Activated CD4-positive, alpha-beta T cell treated with anti-CD3 and anti-CD28 coated beads for 48 hours (primary cell): ENCODE measurements at places on chromosomes 1 and 21.

- DNase-seq, result no peak
Measured at GRCh38 chr1:85572574-85572973, 8.0 kb upstream of the CCN1 start.

- no peak for DNase-seq
Measured at GRCh38 chr1:5225707-5226704, 571.6 kb downstream of the AJAP1 start.

DNA sequence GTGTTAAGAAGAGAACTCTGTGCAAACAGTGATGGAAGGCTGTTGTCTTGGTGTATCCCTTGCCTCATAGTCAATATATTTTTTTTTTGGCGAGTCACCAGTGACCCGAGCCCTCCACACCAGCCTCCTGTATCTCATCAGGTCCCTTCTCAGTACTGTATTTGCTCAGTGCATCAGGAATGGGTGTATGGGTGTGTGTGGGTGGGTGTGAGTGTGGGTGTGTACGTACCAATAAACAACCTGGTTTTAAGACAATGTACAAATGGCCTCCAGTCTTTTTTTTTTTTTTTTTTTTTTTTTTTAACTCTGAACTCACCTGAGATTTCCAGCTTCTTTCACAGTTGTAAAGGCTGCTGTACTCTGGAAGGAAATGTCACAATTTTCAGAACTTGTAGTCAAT is 7.3 kb downstream of the MYOG start:
- no peak for DNase-seq

GRCh38 chr1:224407571-224408293 is 26.9 kb downstream of the WDR26 start:
- no peak for DNase-seq

DNA sequence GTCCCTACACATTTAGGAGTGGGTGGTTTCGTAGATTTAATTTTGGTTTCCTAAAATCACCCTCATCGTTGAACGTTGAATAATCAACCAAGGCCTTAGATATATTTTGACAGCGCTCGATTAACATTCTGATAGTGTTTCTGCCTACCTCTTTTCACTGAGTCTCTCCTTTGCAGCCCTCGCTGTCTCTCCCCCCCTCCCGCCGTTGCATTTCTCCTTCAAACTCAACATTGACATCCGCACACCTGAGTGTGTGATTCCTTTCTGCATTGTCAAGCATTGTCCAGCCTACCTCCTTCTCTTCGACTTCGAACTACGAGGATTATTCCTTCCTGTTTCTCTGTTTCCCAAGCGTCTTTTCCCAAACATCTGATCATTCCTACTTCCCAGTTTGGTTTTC is 1.8 kb upstream of the ADAMTS1 start:
- no peak for DNase-seq

GRCh38 chr1:232274236-232274855 is 355.6 kb downstream of the SIPA1L2 start:
- no peak for DNase-seq

GRCh38 chr1:192235127-192235526 is 76.9 kb downstream of the RGS18 start:
- DNase-seq, result no peak

GRCh38 chr1:13682444-13682843 is 17.5 kb upstream of the PRDM2 start:
- no peak for DNase-seq

GRCh38 chr1:24303600-24303999 is 15.6 kb upstream of the GRHL3 start:
- DNase-seq, result no peak

DNA sequence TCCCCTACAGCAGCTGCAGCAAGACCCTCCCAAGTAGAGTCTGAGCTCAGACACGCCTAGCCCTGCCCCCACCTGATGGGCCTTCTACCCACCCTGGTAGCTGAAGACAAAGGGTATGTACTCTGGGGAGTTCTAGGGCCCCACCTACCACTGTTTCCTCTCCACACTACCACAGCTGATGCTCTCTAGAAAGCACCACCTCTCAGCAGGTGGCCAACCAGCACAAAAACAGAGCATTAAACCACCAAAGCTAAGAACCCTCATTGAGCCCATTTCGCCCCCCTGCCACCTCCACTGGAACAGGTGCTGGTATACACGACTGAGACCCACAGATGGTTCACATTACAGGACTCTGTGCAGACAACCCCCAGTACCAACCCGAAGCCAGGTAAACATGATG is 258.9 kb downstream of the SETD4 start:
- no peak for DNase-seq

DNA sequence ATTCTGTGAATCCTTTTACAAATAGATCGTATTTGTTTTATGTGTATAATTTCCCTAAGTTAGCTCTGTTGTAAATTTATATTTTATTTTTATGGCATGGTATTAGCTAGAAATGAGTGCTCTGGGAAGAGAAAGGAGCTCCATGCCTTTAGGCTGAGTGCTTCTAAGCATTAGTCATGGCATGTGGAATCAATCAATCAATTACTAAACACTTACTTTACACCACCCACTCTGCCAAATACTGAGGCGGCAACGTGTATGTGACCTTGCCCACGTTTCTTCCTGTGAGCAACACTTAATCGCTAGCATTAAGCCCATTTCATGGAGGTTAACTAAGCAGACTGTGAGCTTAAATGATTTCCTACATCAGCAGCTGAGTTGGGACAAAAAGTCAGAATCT is 7.2 kb upstream of the BECN2 start:
- no peak for DNase-seq

GRCh38 chr1:54095546-54096226 is 42.3 kb downstream of the TCEANC2 start:
- DNase-seq, result no peak

- DNase-seq, result no peak
Measured at GRCh38 chr1:230661976-230662375, 19.7 kb downstream of the COG2 start.

DNA sequence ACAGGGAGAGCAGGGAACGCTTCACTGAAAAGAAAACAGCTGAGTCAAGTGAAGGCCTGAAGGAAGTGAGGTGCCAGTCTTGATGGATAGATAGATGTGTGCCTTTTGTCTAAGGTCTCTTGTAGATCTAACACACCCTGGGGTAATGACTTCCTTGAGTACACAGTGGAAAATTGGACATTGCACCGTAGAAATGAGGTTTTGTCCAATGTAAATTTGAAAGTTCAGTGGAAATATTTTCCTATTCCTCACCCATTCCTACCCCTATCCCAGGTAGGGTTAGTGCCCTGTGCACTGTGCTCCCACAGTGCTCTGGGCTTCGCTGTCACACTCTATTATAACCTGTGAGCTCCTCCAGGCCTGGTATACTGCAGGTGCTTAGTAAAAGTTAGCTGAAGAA is 24.3 kb downstream of the ZMYND12 start:
- DNase-seq, result no peak

DNA sequence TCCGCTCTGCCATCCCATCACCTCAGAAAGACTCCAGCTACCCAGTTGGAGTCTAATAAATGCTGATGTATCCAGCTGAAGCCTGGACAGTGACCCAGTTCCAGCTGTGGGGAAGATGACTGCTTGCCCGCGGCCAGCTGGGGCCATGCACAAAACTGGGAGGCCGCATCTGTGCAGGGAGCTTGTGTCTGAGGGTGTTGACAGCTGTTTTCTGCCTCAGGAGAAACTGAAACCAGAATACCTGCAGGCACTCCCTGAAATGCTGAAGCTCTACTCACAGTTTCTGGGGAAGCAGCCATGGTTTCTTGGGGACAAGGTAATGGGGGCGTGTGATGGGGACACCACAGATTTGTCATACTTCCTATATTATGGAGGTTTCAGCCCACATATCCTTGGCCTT is 3.2 kb downstream of the GSTM2 start:
- DNase-seq, result no peak

DNA sequence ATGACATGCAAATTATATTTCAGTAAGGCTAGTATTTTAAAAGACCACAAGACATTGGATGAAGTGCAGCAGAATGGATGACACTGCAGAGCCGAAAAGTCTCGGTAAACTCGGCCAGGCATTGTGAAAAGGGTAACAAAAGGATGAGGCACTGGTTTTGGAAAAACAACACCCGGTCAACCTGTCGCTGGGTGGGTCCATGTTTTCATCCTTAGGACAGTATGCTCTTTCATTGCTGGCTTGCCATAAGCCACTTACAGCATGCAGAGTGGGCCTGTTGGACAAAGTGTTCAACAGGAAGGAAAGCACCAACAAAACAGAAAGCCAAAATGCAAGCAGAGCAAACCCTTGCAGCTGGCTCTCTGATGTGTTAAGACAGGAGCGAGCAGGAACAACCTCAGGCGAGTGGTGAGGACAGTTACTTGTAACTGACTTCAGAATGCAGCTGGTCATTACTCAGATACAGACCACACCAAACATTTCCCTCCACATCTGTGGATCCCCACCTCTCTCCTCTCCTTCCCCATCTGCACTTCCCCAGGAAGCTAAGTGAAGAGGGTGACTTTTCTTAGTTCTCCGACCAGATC is 2.9 kb upstream of the RCAN1 start:
- DNase-seq, result no peak

DNA sequence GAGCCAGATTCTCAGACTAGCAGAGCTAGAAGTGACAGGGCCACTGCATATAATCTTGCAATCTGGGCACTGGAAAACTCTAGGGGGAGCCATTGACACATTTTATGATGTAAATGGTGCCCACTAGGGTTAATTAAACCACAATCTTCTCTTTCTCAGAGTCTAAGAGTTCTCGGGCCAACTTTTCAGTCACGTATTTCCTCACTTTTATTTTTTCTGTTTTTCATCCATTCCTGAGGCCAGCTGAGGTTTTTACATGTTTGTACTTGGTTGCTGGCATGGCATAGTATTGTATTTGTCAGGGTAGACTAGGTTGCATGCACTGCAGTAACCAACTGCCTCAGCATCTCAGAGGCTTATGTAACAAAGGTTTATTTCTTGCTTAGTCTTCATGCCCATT is 138.2 kb downstream of the ZNF326 start:
- DNase-seq, result no peak

DNA sequence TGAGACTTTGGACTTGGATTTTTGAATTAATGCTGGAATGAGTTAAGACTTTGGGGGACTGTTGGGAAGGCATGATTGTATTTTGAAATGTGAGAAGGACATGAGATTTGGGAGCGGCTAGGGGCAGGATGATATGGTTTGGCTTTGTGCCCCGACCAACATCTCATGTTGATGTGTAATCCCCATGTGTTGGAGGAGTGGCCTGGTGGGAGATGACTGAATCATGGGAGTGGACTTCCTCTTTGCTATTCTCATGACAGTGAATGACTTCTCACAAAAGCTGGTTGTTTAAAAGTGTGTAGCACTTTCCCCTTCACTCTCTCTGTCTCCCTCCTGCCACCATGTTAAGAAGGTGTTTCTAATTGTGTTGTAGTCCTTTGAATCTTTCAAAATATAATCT is 9.3 kb upstream of the PHGDH start:
- DNase-seq, result no peak

GRCh38 chr1:168623003-168623828 is 46.8 kb downstream of the XCL1 start:
- no peak for DNase-seq

- no peak for DNase-seq
Measured at GRCh38 chr1:9732123-9732971, 80.8 kb downstream of the PIK3CD start.

DNA sequence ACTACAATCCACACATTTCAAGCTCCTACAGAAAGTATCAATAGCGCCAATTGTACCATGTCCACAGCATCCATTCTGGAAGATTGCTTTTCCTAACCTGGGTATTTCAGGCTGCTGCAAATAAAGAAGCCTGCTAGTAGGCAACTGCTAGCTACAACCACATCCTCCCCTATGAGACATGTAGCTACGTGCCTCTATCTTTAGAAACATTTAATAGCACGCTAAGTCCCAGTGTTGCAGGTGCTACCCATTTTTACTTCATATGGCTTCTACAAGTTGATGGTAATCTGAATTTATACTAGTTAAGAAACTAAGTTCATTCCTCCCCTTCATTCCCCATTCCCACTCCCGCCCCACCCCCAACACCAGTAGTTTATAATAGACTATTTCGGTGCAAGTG is 7.4 kb upstream of the AMPD1 start:
- DNase-seq, result no peak

DNA sequence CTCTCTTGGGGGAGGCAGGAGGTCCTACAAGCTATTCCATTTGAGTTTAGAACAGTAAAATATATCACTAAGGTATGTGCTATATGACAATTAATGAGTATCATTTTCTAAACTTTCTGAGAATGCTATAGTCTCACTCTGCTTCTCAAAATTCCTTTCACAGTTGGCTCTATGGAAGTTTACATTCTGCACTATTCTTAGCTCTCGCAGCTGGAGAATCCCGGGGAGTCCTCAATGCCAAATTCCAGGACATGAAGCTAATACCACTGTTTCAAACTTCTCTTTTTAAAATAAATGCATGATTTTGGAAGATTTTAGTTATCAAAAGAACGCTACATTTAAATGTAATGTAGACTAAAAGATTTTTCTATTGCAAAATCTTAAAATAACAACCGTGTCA is 22.4 kb upstream of the PALMD start:
- no peak for DNase-seq

GRCh38 chr1:5099558-5099957 is 445.1 kb downstream of the AJAP1 start:
- no peak for DNase-seq

GRCh38 chr1:5815716-5816115 is 176.5 kb downstream of the NPHP4 start:
- DNase-seq, result no peak

GRCh38 chr1:201309416-201309815 is 26.1 kb downstream of the PKP1 start:
- peak; percentile 20 for DNase-seq

DNA sequence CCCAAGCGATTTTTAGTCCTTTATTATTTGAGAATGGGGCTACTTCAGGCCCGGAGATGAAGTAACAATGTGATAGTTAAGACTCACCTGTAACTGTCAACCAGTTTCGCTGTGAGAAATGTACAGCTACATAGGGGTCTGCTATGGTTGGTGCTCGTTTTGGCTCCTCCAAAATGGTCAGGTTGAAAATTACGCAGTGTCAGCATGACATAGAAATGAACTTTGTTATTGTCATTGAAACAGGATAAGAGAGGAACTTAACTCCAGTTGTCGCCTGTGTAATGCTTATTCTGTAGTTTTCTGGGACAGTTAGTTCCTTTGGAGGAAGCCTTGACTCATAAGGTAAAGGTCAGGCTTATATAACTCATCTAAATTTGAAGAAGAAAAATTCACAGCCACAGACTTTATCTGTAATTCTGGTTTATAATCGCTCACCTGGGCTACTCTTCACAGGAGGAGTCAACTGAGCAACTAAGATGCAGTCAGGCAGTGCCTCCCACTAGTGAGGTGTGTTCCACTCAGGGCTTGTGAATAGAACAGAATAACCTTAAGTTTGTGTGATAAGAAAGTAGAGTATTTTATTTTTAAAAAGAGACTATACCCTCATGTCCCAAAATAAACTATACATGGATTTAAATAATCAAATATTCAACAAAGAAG is 130.9 kb downstream of the CD247 start:
- no peak for DNase-seq

GRCh38 chr1:192559115-192560006 is 16.2 kb upstream of the RGS1 start:
- no peak for DNase-seq

- no peak for DNase-seq
Measured at GRCh38 chr21:41965461-41966013, 11.7 kb upstream of the C2CD2 start.
